HEK293T (cell line): ENCODE measurements at places on chromosomes 1 and 21.

GRCh38 chr21:32733356-32733755 lies 5.5 kb upstream of the SYNJ1 start:
- no peak for DNase-seq

GRCh38 chr1:86858524-86859261 lies 55.2 kb downstream of the SELENOF start:
- DNase-seq, result no peak

- no peak for DNase-seq
Measured at GRCh38 chr1:14878124-14878523, 275.4 kb upstream of the TMEM51 start.

- no peak for DNase-seq
Measured at GRCh38 chr1:172935062-172935592, 115.6 kb downstream of the TNFSF18 start.

DNA sequence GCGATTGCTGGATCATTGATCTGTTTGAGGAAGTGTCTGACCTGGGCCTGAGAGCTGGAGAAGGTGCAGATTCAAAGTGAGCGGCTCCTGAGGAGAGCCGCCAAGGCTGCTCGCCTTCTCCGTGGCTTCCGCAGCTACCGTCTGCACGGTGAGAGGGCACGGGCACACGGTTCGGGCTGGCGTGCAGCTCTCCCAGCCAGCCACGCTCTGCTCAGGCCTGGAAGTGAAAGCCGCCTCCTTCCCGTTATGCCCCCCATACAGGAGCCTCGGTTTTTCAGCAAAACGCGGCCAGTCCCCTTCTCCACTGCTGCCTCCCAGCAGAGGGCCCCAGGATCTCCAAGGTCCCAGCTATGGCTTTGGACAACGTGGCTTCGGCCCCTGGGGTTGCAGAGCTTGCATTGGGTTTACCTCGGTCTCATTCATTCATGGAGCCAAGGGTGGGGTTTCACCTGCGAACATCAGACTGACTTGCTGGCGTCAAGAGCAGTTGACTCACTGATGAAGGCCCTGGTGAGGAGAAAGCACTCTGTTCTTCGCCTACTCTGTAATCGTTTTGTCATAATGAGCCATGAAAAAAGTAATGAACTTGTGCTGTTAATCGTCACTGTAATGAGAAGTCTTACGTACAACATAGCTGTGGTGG lies 24.4 kb upstream of the PDXK start:
- no peak for DNase-seq

DNA sequence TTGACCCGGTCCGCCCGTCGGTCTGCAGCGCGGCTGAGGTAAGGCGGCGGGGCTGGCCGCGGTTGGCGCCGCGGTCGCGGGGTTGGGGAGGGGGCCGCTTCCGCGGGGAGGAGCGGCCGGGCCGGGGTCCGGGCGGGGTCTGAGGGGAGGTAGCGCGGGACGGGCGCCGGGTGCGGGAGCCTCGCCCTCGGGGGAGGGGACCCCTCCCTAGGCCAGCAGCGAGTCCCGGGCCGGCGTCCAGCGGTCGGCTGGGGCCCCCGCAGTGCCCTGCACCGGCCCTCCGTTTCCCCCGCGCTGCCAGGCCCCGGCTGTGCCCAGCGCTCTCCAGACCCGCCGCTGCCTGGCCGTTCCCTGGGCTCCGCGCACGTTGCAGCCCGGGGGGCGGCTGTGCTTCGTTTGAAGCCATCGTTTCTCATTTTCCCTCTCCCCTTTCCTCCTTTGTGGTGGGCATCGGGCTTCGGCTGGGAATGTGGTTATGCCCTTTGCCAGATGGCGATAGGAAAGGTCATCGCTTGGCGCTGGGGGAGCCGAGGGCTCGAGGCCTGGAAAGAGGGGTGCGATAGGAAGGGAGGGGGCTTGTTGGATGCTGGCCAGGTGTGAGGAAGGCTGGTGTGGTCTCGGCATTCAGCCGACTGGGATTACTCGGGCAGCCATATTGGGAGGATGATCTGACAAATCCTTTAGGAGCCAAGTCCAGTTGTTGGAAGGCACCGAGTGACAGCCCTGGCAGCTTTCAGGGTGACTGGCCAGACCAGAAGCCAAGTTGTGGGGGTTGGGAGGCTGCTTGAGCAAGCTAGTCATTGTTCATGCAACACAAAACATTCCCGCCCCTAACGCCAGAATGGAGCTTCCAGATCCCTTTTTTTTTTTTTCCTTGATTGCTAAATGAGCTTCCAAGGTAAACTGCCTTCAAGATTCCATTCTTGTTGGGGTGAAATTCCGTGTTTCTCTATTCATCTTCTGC lies 753 bp downstream of the KIF1B start:
- DNase-seq, result peak; percentile 34

- no peak for DNase-seq
Measured at GRCh38 chr1:64236541-64236954, 33.1 kb downstream of the UBE2U start.

- DNase-seq, result peak; percentile 22
Measured at GRCh38 chr1:240528591-240528990, 83.4 kb downstream of the GREM2 start.

GRCh38 chr1:182065126-182065845 lies 3.8 kb upstream of the ZNF648 start:
- no peak for DNase-seq

DNA sequence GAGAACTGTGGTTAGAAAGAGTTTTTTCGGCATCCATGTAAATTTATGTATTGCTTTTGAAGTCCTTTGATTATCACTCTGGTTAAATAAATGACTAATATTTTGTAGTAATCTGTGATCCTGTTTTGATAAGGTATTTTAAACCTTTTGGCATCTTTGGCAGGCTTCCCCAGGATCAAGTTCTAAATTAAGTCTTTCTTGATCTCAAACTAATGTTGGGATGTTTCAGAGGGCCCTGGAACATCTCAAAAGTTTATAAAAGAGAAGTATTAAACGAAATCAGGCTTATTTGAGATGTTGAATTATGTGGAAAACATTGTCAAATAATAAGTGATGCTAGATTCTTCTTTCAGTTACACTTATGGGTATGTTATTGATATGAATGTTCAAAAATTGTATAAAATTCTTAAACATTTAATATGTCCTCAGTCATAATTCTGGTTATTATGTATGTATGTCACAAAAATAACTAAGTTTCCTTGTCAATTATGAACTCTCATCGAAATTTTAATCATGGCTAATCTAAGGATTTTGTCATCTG lies 36.6 kb downstream of the S100A10 start:
- no peak for DNase-seq

- DNase-seq, result no peak
Measured at GRCh38 chr1:235854347-235854746, 12.4 kb downstream of the LYST start.

- DNase-seq, result no peak
Measured at GRCh38 chr1:119656410-119656955, 8.4 kb upstream of the ZNF697 start.

GRCh38 chr1:22410928-22411495 lies 40.6 kb upstream of the ZBTB40 start:
- no peak for DNase-seq

DNA sequence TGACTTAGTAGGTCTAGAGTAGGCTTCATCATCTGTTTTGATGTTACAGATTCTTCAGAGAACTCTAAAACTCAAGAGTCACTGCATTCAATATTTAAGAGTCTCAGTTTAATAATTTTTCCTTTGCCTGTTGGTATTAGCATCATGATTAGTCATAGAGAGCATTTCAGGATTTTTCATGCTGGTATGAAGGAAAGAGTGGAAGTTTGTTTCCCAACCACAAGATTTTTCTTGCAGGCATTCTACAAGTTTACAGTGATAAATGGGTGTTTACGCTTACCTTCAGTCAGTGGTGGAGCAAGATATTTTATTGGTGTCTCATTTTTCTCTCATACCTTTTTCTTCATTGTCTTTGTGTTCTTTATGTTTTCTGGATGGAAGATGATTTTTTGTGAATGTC lies 58.4 kb upstream of the MYOCOS start:
- no peak for DNase-seq

DNA sequence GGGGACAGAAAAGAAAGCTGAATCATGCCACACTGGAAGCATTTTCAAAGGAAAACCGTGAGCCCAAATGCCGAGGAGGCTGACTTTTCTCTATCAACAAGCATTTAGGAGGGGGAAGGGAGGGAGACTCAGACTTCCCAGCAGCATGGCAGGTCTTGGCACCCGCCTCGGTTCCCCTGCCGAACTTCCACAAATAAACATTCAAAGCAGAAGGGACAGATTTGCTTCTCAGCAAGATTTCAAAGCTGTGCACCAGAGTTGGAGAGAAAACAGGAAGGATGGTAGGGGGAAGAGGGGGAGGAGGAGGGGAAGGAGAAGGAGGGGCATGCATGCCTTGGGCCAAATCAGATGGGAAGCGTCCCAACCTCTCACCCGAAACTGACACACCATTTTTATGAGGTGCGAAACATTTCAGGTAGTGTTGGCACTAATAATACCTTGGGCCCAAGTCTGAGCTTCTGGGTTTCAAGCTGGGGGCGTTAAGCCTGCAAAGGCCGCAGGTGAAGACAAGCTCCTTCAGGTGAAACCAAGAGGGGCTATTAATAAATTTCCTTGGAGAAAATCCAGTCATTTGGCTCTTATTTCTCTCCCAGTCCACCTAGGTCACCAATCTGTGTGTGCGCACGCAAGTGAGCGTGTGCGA lies 26.4 kb downstream of the ABCA4 start:
- no peak for DNase-seq

DNA sequence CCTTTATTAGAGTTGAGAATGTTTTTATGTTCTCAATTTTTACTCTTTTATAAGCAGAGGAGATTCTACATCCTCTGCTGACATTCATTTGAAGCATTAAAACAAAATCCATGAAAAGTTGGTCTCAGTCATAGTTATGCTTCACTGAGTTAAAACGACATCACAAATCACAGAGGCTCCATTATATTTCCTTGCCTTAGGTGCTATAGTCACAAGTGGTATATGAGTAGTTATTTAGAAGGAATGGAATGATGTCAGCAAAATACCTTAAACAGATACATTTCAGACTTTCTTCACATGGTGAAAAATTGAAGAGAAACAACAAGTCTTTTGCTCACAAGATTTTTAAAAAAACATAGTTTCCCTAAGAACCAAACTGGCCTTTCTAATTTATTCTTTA lies 11.7 kb upstream of the METTL13 start:
- no peak for DNase-seq

DNA sequence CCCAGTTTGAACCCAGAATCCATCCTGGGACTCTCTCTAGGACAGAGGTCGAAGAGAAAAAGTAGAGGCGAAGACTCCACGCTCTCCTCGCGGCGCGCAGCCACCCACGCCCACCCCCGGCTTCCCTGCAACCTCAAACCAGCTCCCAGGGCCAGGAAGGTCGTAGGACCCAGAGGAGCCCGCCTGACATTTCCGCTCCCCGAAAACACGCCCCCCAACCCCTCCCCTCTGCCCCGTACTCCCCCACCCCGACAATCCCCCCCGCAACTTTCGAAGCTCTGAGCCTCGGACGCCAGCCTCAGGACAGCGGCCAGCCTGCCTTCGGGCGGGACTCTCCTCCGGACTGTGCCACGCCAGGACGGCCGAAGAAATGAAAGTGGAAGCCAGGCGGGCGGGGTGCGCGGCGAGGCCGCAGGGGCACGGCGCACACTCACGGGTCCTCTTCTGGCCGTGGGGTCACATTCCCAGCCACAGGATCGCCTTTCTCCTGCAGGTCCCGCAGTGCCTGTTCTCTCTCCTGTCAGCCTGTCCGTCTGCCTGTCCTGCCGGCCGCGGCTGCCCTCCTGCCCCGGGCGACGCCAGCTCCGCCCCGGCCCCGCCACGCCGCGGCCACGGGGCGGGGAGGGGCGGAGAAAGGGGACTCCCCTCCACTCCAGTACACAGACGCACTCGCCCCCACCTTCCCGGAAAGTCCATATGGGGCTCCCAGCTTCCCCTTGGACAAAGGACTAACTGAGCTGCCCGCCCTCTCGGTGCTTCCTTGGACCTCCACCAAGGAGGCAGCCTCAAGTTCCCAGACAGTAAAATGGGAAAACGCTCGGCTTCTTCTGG lies at the start of gene MOB3C:
MOB3C (minus strand) TSS at position 535 of the 831 bp plus-strand sequence. CDS start 3,490 bp downstream, outside the sequence.
- peak; percentile 33 for DNase-seq

DNA sequence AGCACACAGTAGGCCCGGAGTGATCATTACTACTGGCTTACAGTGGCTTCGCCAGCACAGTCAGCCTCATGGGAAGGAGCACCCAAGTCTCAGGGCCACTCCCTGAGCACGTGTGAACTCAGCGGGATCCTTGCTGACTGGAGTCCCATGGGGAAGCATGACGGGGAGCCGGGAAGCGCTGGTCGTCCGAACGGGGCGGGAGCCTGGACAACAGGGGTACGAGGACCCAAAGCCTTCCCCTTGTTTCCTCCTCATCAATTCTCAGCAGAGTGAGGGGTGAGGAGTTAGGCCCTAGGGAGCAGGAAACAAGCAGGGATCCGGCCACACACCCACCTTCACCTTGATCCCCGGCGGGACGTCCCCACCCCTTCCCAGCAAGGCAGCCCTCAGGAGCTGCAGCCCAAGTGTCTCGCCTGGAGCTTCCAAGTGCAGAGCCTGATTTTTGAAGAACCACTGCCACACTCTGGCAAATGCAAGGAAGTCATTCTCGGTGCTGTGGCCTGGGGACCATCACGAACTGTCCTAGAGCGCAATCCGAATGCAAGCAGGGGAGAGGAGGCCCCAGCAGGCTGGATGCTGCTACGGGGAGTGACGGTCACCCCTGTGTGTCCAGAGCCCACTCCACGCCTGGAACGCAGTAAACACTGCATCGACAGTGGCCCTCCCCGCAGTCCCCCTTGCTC lies 35.5 kb downstream of the TOMM20 start:
- DNase-seq, result peak; percentile 40

GRCh38 chr21:28627691-28628090 lies 365.0 kb downstream of the LTN1 start:
- DNase-seq, result no peak

GRCh38 chr1:82818586-82818985 lies 1017.9 kb downstream of the ADGRL2 start:
- no peak for DNase-seq

GRCh38 chr1:30677471-30677870 lies 45.9 kb downstream of the MATN1 start:
- DNase-seq, result no peak

DNA sequence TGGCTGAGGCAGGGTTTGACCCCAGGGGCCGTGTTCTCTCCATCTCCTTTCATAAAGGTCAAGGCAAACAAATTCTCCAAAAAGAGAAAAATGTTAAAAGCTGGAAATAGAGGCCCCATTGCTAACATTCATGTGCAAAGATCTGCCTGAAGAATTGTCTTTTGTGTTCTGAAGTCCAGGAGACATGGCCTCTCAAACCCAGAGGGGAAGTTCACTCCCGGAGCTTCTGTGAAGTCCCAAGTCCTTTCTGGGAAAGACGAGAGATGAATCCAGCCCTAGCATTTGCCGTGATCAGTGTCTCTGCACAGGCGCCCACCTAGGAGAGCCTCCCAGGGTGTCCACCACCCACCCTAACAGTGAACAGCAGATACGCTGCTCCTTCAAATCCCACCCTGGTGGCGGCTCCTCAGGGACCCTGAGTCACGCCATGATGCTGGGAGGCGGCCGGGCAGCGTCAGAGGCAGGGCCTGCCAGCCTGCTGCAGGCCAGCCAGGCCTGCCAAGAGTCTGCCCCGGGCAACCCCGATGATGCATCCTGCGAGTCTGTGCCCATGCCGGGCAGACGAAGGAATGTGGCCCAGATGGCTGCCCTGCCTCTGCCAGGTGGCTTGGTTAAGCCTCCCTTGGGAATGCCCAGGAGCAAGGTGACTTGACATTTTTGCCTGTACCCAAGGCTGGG lies 5.2 kb upstream of the C2CD2 start:
- no peak for DNase-seq
